ENCODE measurements at places on chromosomes 4 and X.

GRCh38 chrX:97397371-97397770 is 513.7 kb downstream of the RPA4 start:
- no peak for DNase-seq

DNA sequence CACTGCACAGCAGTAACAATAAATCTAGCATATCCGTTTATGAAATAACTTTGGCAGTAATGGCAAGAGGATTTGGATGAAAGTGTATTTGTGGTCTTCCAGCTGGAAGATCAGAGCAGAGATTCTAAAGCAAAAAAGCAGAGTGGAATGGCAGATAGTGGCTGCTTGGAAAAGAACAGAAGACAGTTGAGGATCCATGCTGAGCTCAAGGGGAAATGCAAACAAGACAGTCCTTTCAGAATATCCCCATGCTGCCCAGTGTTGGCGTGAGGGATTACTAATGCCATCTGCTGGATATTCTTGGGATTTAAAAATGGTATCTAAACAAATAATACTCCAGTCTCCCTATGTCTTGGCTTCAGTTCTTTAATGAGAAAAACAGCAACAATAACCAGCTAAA is 629.1 kb upstream of the ATOH1 start:
- DNase-seq, result no peak

DNA sequence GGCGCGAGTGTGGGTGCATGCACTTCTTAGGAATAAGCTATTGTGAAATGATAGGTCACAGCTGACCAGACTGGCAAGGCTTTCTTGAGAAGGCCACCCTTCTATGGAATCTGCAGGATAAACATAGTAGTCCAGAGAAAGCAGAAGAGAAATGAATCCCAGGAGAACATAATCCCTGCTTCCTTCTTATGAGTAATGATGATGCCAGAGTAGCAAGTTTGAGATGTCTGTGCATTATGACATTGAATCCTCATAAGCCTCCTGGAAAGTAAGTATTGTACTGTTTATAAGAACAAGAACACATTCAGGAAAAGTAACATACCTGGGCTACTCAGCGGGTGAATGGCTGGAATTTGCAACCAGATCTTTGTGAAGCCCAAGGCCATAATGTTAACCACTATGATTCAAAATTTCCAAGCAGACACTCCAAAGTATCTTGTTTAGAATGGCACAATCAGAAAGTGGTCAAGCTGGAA is 272.1 kb upstream of the HS3ST1 start:
- DNase-seq, result no peak

DNA sequence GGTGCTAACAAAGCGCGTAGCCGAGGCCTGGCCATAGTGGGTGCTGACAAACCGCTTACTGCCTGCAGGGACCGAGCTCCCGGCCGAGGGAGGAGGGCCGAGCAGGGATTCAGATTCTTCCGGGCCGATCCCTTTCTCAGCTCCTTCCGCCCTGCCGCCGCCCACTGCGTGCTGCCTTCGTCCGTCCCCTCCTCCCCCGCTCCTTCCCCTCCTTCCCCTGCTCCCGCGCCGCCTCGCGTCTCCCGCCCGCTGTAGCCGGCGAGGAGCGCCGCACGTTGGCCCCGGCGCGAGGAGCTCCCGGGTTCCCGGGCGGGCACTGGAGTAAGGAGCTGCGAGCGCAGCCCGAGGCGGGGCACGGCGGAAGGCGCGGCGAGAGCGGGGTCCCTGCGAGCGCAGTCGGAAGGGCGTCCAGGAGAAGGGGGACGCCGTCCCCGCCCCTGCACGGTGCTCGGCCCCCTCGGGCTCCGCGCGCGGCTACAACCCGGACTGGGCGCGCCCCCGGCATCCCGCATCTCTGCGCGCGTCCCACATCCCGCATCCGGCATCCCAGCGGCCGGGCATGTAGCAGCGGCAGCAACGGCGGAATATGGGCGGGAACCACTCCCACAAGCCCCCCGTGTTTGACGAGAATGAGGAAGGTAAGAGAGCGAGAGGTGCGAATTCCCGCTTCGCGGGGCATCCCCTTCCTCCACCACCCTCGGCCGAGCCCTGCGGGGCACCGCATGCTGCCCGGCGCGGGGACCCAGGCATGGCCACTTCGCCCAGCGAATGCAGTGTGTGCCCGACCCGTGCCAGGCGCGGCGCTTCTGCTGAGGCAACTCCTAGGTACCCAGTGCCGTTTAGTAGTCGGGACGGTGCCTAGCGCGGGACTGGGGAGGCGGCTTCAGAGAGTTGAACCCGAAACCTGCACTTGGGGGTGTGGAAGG is at the start of gene STK32B:
Gene STK32B, plus strand, starts transcription at position 203 of the 926 bp plus-strand sequence.
- DNase-seq, result no peak

DNA sequence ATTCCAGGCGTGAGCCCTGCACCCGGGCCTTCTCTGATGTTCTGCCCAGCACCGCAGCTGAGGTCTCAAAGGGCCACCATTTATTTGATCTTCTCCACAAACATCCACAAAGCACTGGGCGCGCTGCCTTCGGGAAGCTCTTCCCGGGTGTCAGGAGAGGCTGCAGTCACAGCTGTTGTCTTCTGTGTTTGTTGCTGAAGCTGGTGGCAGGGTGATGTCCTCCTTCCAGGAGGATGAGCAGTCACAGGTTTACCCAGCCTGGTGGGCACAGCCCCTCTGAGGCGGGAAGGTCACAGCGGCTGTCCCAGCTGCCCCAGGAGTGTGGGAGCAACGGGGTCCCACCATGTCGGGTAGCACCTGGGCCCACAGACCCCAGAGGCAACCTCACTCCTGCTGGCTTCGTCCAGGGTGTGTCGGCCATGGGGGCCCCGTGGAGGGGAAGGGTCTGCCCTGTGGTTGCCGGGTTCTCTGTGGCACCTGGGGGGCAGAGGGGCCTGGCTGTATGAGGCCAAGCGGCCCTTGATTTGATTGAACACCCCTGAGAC is 27.6 kb downstream of the FGFRL1 start:
- DNase-seq, result peak; percentile 33

DNA sequence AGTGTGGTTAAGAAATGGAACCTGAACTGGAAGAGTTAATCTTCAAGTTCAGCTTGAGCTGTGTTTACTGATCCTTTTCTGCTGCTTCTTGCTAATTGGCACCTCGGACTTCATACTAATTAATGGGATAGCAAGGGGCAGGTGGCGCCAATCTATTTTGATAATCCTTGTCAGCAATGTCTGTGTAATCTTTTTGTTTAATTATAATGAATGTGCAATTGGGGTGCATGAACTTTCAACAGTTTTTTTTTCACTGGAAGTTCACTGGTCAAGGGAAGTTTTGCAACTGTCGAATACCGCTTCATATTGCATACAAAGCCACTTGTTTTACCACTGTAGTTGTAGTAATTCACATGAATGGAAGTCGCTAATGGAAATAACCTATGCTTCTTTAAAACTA is 261.0 kb downstream of the BMPR1B start:
- no peak for DNase-seq

GRCh38 chr4:122661176-122662160 is 40.6 kb upstream of the IL21 start:
- DNase-seq, result no peak

Data from LNCaP clone FGC (cell line).